Left forelimb (tissue), 1 donor: ENCODE measurements at places on chromosomes 7 and 10.

DNA sequence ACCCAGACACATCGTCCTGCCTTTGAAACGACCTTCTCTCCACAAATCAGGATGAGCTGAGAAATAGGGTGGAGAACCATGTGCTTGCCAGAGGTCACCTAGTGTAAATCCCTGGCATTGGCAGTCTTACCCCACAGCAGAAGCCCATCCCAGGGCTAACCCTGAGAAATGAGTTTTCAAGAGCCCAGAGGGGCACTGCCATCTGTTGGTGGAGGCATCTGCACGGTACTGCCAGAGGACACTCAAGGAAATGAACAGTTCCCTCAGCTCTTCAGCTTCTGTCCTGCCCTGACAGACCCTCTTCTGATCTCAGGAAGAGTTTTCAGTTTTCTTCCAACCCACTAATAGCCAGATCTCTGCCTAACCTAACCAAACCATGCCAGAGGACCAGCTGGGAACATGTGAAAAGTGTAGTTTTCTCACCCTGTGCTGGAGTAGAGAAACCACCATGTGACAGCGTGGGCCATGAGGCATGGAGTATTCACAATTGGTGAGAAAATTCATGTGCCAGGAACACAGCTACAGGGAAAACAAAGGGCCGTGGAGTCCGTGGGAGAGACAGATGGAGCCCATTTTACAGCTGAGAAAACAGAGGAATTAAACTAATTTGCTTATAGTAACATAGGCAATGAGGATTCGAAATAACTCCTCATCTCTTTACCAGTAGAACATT lies 37.7 kb upstream of the ITPRID1 start:
- no peak for DNase-seq

DNA sequence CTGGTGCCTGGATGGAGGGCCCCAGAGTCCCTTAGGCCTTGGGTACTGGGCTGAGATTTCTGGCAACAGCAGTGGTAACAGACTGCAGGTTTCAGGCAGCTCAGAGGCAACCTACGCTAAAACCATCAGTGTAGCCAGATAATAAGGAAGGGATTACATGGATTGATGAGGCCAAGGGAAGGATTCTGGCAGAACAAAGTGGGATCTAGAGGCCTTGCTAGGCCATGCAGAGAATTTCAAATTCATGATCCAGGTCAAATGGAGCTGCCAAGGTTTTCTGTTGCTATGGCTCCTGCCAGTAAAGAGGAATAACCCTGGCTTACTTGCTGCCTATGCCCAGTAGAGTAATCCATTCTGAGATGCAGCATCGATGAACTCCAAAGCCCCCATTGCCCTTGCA lies 445.7 kb downstream of the ADRA2A start:
- DNase-seq, result no peak

GRCh38 chr7:36001546-36001945 lies 151.5 kb upstream of the EEPD1 start:
- no peak for DNase-seq

DNA sequence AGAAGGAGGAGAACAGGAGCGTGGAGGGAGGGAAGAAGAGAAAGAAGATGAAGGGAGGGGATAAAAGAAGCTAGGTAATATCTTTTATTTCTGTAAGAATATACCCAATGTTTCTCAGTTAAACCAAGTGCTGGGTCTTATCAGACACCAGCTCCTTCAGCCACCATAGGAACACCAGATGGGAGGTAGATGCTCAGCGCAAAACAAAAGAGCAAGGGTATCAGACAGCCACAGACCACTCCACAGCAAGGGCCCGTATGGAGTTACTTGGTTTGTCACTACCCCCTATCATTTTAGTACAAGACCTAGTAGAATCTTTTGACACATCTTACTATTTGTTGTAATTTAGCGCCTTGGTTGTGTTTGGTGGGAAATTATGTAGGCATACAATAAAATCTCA lies 65.9 kb upstream of the FAM133B start:
- DNase-seq, result no peak

GRCh38 chr7:84837405-84837804 lies 349.5 kb downstream of the SEMA3D start:
- no peak for DNase-seq

DNA sequence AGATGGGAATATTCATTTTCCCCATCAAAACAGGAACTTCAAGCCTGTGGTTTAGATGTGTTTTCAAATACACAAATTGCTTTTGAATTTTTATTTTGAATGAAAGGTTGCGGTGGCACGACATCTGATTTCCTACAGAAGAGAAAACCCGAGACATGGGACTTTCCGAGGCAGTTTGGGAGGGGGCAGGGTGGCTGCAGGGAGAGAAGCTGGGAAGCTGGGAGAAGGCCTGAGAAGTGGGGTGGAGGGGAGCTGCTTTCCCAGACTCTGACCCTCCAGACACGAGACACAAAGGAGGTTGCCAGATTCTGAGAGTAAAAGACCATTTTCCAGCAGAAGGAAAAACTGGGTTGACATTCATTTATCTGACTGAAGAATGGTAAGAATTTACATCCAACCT lies 19.6 kb downstream of the TMEM176A start:
- no peak for DNase-seq

- no peak for DNase-seq
Measured at GRCh38 chr10:29636178-29636577, 1.4 kb upstream of the SVIL start.

- no peak for DNase-seq
Measured at GRCh38 chr10:89589101-89589720, 53.8 kb upstream of the SLC16A12 start.

- no peak for DNase-seq
Measured at GRCh38 chr7:41942468-41943093, 239.7 kb upstream of the INHBA start.

- DNase-seq, result peak; percentile 91
Measured at GRCh38 chr10:122504610-122504950, 43.2 kb downstream of the HTRA1 start.

DNA sequence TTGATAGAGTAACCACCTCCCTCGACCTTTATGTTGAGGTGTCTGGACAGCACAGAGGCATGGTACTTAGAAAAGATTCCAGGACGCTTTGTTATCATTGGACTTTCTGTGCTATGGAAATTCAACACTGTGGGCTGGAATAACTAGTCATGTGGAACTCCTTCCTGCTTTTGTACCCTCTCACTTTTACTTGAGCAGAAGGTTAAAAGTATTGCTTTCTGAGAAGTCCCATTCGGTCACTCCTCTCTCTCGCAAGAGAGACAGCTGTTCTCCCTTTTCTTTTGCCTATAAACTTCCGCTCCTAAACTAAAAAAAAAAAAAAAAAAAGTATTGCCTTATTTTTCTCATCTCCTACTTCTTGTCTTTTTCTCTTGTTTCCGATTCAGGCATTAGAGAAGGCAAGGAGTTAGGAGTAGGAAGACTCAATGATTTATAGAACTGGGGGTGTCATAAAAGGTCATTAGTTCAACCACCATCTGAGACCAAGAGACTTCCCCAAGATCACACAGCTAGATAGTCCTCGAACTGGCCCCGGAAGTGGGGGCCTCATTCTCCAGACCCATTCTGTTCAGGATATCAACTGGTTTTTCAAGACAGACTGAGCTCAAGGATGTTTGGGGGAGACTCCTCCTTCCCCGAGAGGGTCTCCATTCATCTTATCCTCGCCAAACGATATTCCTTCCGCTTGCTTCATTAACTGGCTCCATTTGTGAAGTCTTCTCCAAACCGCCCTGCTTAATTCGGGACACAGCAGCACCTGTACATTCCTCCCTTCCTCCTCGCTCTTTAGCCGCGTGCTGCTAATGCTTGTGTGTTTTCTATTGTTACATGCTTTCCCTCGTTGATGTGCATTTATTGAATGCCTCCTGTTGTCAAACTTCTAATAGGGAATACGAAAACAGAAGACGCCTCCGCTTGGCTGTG lies 995 bp upstream of the INPP5F start:
- no peak for DNase-seq

DNA sequence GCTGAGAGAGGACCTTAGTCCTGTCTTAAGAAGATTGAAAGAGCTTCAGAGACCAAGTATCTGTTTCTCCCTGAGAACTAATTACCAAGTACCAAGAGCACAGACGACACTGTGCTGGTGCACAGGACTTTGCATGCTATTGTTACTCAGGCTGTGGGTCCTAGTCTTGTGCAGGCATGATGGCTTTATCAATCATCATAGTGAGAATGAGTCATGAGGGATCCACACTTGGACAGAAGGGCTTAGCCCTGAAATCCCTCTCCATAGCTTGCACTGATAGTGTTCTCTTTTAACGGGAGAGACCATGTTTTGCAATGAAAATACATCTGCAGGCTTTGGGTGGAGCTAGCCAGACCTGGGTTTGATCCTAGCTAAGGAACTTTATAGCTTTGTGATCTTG lies 93.3 kb downstream of the SORCS3 start:
- DNase-seq, result no peak

DNA sequence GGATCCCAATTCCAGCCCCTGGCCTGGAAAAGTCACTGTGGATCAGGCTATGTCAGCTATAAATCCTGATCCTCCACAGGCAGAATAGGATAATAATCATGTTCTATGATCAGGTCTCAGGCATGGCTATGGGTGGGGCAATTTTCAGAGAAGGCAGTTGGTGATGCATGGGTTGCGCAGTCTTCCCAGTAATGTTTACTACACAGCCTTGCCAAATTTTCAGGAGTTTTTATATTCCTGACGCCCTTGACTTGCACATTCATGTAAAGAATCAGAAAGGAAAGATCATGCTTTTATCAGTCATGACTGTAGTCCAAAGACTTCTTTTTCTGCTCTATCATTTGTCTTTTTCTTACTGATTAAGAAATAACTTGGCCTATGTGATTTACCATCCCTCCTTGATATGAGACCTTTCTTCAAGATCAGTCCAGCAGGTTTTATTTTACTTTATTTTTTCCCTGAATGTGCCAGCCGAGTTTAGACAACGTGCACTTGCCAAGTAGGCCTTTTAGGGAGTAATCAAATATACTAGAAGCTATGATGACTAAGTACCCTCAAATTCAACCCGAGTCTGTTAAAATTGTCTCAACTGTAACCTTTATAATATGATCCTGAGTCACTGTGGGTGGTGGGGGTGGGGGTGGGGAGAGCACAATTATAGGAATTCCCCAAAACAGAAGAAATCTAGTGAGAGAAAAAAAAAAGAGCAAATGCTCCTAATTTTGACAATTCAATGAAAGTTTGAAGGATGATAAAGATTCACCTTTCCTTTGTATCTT lies 31.9 kb downstream of the ARL4A start:
- no peak for DNase-seq

- no peak for DNase-seq
Measured at GRCh38 chr7:110854166-110854565, 236.8 kb upstream of the LRRN3 start.

- no peak for DNase-seq
Measured at GRCh38 chr10:116053910-116054309, 219.1 kb downstream of the GFRA1 start.

DNA sequence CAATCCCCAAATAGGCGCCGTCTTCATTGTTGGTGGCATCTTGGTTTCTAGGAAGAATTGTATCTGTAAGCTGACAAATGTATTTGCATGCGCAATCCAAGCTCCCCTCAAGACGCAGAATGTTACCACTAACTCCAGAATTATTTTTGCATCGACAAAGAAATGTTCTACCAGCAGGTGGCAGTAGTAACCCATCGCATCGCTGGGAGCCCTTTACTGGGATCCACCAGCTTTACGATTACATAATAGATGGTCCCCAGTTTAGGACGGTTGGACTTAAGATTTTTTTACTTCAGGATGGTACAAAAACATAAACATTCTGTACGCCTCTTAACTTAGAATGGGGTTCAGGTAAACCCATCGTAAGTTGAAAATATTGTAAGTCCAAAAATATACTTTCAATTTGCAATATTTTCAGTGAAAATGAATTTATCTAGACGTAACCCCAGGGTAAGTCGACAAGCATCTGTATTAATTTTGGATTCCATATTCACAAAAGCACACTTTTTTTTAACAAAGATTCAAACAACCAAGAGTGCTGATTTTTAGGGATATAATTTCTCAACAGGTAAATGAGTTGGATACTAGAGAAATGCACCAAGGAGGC lies 114.0 kb upstream of the COBL start:
- no peak for DNase-seq

DNA sequence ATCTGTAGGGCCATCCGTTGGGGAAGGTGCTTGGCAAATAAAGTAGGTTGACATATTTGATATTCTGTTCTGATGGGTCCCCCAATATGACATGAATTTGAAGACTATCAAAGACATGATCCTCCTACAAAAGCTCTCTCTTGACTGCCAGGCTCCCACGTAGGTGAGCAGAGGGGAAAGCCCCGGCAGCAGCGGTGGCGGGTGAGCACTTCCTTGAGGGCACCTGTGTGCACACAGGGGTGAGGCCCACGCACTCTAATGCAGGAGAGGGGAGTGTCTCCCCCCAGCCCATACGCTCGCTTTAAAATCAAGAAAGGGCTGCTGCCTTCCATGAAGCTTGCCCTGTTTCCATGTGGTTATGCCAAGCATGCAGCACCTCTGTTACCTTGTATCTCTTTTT lies 100.4 kb downstream of the TAX1BP1 start:
- DNase-seq, result no peak

DNA sequence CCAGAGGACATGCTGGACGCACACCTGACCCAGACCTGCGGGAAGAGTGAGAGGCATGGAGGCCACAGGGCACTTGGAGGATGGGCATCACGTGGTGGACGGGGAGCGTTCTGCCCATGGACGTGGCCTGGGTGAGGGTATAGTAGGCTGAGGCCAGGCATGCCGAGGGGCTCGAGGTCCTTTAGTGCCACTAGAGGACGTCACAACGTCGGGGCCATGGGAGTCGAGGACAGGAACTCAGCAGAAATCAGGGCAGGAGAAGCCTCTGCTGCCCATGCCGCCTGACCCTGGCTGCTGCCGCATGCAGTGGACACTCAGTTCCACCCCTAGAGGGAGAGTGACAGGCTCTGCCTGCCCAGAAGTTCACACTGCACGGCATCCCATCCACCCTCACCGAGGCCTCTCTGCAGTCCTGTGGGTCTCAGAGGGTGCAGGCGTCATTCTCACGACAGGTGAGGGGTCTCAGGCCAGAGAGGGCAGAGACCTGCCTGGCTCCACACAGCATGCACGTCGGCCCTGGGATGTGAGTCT lies 198.7 kb downstream of the ADARB2 start:
- no peak for DNase-seq

DNA sequence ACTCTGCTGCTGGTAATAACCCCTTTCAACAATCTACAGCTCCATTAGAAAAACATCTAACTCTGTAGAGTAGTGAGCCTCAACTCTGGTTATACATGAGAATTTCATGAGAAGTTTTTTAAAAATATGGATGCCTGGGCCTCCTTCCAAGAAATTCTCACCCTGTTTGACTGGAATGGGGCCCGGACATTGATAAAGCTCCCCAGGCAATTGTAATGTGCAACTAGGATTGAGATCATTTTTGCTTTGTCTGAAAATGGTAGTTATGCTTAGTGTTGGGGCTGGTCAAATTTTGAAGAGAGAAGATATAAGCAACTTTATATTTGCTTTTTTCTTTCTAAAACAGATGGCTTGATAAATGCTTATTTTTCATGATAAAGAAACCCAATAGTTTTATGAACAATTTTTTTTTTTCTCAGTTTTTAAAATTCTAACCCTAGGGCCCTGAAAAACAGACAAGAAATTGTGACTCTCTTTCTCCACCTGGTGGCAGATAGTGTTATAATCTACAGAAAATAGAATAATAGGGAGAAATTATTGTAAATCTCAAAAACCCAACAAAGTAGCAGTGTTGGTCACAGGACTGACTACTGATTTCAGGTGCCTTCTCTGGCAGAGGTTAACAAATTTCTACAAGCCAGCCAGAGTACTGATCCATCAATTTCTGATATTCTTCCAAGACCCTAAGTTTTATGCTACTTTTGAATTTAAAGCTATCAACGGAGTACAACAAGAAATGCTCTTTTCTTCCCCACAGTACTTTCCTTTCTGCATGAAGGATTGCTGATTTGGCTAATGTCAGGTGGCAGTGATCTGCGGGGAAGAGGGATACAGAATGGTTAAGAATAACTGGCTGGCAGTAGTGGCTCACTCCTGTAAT lies 174.8 kb downstream of the DKK1 start:
- DNase-seq, result no peak
